ENCODE measurements at places on chromosomes 7 and 10.

DNA sequence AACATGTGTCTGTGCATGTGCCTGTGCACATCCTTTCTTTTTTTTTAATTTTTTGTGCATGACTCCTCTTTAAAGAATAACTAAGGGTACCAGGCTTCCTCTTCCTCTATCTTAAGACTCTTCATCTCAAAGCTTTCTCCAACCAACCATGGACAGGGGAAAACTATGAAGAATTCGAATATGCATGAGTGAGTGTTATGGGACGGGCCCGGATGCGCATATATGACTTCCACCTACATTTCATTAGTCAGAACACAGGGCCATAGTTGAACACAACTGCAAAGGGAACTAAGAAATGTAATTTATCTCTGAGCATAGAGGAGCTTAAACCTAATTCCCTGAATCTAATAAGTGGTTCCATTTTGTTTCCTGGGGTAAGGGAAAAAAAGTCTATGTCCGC, 270.3 kb upstream of the SORCS1 start:
- H3K27me3 ChIP-seq: no peaks in the 10 kb centered on the region
- no peak overlapping the region for H3K27ac ChIP-seq
- DNase-seq: no peak
- H3K4me1 ChIP-seq: peaks cover 10% of the 10 kb centered on the region
- H3K36me3 ChIP-seq: no peaks in the 10 kb centered on the region

DNA sequence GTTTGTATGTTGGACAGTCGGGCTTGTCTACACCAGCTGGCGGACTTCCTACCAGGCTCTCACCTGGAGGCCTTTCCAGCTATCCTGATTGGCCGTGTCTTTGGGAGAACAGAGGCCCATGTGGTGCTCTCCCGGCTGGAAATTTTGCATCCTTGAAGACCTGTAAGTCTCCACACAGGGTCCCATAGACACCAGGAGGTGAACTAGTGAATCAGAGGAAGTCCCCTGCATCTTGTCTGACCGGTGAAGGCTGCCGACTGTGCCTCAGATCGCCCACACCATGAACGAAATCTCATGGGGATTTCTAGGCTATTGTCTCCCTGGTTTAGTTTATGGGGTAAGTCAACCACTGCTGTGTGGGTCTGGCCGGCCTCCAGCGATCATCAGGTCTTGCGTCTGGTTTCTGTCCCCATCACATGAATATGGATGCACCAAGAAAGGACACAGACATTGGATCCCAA, 108.4 kb upstream of the LYZL2 start:
- H3K4me3 ChIP-seq: no peak overlapping the region
- H3K36me3 ChIP-seq: no peaks in the 10 kb centered on the region
- H3K27me3 ChIP-seq: no peaks in the 10 kb centered on the region
- H3K27ac ChIP-seq: no peak overlapping the region
- no peak for DNase-seq

DNA sequence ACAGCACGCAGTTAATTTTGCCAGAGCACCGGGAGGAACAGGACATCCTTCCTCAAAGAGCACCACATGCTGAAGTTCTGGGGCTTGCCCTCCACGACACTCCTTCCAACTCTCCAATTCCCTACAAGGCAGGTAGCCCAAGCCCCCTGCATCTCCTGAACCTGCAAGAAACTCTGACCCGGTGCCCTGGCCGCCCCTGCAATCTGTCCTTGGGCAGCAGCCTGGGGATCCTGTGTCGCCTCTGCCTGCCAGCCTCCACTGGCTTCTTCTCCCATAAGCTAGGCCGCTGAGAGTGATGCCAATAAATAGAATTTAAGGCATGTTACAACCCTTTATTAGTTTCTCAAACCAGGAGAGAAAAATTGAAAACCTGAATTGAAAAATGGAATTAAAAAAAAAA, 182.8 kb downstream of the ELMO1 start:
- no peak for DNase-seq
- H3K27me3 ChIP-seq: peaks cover 15% of the 10 kb centered on the region
- H3K4me1 ChIP-seq: no peaks in the 10 kb centered on the region

DNA sequence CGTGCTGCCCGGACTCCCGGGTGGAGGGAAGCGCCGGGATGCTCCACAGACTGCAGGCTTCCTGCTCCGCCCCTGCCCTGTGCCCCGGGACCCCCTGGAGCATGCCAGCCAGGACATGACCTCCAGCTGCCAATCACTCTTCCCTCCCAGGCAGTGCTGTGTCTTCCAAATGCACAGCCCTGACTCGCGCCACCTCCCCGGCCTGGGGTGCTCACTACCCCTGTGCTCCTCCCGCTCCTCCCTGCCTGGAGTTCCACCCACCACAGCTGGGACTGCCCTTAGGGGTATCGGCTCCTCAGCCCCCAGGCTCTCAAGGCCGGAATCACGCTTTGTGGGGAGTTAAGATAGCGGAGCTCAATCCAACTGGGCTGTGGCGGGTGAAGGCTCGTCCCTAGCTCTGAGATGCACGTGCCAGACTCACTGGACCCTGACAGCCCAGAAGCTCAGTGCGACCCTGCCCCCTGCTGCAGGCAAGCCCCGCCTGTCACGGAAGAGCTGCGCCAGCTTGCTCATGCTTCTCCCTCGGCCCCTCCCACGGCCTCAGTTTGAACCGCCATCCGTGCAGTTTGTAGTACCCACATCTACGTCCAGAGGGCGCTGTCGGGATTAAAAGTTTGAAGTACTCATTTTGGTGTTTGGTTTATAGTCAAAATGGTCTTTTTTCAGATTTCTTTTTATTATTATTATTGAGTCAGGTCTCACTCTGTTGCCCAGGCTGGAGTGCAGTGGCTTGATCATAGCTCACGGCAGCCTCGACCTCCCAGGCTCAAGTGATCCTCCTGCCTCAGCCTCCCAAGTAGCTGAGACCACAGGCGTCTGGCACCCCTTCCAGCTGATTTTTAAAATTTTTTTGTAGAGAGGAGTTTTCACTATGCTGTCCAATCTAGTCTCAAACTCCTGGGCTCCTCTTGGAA, 142.5 kb upstream of the TCERG1L start:
- H3K36me3 ChIP-seq: no peaks in the 10 kb centered on the region
- H3K27me3 ChIP-seq: no peaks in the 10 kb centered on the region
- H3K27ac ChIP-seq: no peak overlapping the region
- H3K4me3 ChIP-seq: no peak overlapping the region

DNA sequence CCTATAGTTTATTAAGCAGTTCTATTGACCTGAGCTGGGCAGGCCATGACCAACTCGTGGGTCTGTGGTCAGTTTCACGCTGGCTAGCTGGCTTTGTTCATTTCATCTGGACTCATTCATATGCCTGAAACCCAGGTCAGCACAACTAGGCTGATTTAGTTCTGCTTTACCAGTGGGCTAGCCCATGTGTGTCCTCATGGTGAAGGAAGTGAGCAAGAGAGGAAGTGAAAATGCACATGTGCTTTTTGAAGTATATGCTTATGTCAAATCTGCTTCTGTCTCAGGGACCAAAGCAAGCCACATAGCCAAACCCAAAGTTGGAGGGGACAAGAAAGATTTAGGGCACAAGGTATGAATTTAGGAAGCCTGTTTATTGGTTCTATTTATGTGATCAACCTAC, 154.5 kb downstream of the RNF133 start:
- no peak overlapping the region for H3K4me3 ChIP-seq
- no peak for DNase-seq
- no peak overlapping the region for H3K27ac ChIP-seq
- no peaks in the 10 kb centered on the region for H3K4me1 ChIP-seq
- no peaks in the 10 kb centered on the region for H3K36me3 ChIP-seq

GRCh38 chr7:521221-522070, 1.8 kb upstream of the PDGFA start:
- no peaks in the 10 kb centered on the region for H3K36me3 ChIP-seq
- no peaks in the 10 kb centered on the region for H3K27me3 ChIP-seq
- H3K4me3 ChIP-seq: peak overlapping the region; percentile 66
- no peak for DNase-seq
- peak overlapping the region; percentile 31 for H3K27ac ChIP-seq
- H3K4me1 ChIP-seq: no peaks in the 10 kb centered on the region

GRCh38 chr7:145884716-145885514, 231.7 kb upstream of the CNTNAP2 start:
- DNase-seq: no peak
- H3K27ac ChIP-seq: no peak overlapping the region
- H3K4me3 ChIP-seq: no peak overlapping the region
- peaks cover 3% of the 10 kb centered on the region for H3K4me1 ChIP-seq
- peaks cover 8% of the 10 kb centered on the region for H3K27me3 ChIP-seq

DNA sequence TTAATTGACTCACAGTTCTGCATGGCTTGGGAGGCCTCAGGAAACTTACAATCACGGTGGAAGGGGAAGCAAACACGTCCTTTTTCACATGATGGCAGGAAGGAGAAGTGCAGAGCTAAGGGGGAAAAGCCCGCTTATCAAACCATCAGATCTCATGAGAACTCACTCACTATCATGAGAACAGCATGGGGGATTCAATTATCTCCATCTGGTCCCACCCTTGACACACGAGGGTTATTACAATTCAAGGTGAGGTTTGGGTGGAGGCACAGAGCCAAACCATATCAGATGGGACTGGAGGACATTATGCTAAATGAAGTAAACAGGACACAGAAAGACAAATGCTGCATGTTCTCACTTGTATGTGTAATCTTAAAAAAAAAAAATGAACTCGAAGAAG, 141.4 kb upstream of the HABP2 start:
- H3K27ac ChIP-seq: no peak overlapping the region
- no peak overlapping the region for H3K4me3 ChIP-seq
- peaks cover 5% of the 10 kb centered on the region for H3K36me3 ChIP-seq

DNA sequence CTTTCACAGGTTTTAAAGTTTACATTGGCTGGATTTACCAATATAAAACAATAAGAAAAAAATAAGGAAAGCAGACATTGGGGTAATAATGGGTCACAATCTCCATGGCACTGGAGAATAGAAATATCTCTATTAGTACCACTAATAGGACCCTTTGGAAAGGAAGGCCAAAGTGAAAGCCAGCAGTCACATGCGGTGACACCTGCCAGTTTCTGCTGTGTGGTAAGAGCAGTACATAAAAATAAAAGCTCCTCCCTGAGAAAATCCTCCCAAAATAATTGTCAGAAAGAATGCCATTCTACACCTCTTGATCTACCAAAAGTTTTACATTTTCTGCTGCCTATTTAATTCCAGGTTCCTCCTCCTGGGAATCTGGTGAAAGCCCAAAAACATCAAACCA, 30.4 kb upstream of the SLC13A1 start:
- peaks cover 5% of the 10 kb centered on the region for H3K4me1 ChIP-seq
- no peaks in the 10 kb centered on the region for H3K27me3 ChIP-seq
- H3K27ac ChIP-seq: no peak overlapping the region
- no peak for DNase-seq
- no peaks in the 10 kb centered on the region for H3K36me3 ChIP-seq
- H3K4me3 ChIP-seq: no peak overlapping the region

GRCh38 chr10:124019886-124020797, 73.3 kb downstream of the CHST15 start:
- peaks cover 12% of the 10 kb centered on the region for H3K4me1 ChIP-seq
- peaks cover 20% of the 10 kb centered on the region for H3K36me3 ChIP-seq
- no peaks in the 10 kb centered on the region for H3K27me3 ChIP-seq
- no peak for DNase-seq
- no peak overlapping the region for H3K27ac ChIP-seq

DNA sequence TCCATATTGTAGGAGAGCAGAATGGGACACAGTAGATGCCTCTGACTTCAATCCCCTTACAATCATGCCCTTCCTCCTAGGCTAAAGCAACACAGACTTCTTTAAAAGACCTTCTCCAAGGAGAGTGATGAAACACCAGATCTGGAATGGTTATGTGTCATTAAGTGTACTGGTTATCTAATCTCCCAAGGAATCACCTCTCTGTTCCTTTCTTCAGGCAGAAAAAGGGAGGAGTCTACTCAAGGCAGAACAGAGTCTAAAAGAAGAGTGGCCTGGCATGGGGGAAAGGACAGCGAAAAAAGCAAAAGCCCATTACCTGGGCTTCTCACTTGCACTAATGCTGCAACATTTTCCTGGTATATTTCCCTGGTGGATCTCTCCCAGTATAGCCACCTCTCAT, 2.9 kb downstream of the ELMO1 start:
- no peak overlapping the region for H3K4me3 ChIP-seq
- H3K36me3 ChIP-seq: no peaks in the 10 kb centered on the region
- no peak for DNase-seq
- no peak overlapping the region for H3K27ac ChIP-seq
- peaks cover 13% of the 10 kb centered on the region for H3K4me1 ChIP-seq
- H3K27me3 ChIP-seq: no peaks in the 10 kb centered on the region

GRCh38 chr7:73623798-73624668, at the start of gene MLXIPL:
TSS of gene MLXIPL (minus strand) at chr7:73624522. CDS start at chr7:73624492, 30 bp downstream.
- no peak within 1 kb of the TSS for H3K27ac ChIP-seq
- H3K4me3 ChIP-seq: peak within 1 kb of the TSS; percentile 57
- H3K36me3 ChIP-seq: peaks cover 15% of the 10 kb centered on the region
- peak; percentile 66 for DNase-seq
- peaks cover 5% of the 10 kb centered on the region for H3K27me3 ChIP-seq

GRCh38 chr10:71597821-71598498, 121.6 kb downstream of the C10orf105 start:
- no peak overlapping the region for H3K27ac ChIP-seq
- no peak overlapping the region for H3K4me3 ChIP-seq
- H3K27me3 ChIP-seq: peaks cover 3% of the 10 kb centered on the region
- H3K4me1 ChIP-seq: peaks cover 9% of the 10 kb centered on the region

DNA sequence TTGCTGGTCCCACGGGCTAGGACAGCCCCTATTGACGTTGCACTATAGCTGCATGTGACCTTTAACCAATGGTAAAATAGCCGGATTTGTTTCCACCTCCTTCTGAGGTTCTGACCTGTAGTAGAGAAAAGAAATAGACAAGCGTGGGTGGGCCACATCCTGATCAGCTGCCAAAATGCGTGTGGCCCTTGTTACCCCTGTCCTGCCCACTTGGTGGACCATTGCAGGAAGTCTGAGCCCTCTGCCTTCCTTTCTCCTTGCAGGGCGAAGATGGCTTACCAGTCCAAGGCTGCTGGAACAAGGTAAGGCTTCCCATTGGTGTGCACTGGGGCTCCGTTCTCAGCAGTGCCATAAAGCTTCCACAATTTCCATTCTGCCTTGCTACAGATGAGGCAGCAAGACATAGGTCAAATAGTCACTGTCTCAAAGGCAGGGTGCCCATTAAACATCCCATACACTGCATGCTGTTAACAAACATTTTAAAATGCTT, 95.9 kb upstream of the MACROH2A2 start:
- no peak overlapping the region for H3K27ac ChIP-seq
- no peak overlapping the region for H3K4me3 ChIP-seq
- DNase-seq: no peak
- H3K36me3 ChIP-seq: no peaks in the 10 kb centered on the region

DNA sequence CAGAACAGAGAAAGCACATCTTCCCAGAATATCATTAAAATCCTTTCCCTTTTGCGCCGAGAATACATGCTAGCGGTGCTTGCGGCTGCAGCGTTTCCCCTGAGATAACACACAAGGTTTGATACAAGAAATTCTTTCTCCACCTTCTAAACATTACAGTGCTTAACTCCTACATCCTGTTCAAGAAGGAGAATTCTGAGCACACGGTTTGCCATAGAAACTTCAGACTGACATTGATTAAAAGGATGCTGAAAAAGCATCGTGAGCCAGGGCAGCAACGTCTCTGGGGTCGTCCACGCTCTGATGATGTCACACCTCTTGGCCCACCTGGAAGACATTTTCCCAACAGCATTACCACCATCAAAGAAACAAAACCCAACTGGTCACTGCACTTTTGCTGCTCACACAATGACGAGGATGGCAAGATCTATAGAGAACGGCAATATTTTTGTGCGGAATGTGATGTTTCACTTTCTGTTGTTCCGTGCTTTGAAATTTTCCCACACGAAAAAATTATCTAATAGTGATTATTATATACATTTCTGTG, 27.0 kb upstream of the PRSS1 start:
- no peak overlapping the region for H3K27ac ChIP-seq
- H3K4me1 ChIP-seq: no peaks in the 10 kb centered on the region
- H3K36me3 ChIP-seq: no peaks in the 10 kb centered on the region

All from MCF 10A (cell line).